ENCODE measurements at places on chromosomes 11 and 22. TPM values are rescaled to one million over a fixed set of nuclear protein-coding genes. Genes with fewer than 3 reads are reported as not detected.

DNA sequence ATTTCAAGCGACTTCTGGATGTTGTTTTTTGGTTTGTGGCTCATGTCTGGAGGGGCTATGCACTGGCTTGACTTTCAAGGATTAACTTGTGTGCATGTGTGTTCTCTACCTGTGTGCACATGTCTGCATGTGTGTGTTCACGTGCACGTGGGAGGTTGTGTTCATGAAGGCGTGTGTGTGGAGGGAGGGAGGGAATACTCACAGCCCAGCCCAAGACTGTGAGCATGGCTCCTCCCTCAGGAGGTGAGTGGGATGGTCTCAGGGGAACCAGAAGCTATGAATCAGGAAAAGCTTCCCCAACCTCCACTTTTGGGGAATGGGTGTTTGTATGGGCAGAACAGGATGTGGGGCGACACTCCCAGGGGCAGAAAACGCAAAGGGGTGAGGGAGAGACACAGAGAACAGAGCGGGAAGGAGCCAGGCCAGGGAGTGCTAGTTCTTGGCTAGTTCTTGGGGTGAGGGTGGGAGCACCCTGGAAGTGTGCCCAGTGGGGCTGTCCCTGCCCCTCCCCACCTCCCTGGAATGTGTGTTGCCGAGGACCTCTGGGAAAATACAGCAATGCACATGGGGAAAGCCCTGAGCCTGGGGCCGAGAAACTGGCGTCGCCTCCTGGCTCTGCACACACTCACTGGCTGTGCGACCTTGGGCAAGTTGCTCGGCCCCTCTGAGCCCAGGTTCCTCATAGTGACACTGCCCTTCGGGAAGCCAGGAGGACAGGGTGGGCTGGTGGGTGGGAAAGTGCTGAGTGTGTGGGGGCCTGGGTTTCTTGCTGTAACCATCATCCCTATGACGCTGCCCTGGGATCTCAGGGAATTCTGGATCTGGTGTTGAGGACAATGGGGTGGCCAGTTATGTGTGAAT, 16.9 kb upstream of the ALX4 start:
- no peak for DNase-seq

DNA sequence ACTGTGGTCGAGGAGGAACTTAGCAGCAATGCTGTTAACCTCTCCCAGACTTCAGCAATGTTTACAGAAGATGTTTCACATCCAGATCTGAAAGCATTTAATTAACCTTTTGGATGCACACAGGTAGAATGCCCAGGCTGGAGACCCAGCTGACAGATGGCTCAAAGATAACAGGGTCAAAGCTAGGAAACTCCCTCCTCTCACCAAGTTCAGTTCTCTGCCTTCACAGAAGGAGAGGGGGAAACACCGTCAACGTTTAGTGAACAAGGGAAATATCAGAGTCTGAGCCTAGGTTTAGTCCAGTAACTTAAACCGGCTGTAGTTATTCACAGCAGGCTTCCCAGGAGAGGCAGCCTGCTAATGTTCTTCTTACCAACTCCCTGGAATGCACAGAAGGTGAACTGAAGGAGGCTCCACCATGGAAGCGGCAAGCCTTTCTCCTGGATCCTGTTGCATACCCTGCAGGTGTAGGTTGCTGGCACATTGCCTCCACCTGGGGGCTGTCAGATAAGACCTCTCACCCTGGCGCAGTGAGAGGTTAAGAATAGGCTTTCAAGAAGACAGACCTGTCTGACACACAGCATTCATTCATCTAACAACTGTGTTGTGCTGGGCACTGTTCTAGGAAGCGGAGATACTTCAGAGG, 23.5 kb upstream of the ANKK1 start:
- no peak for DNase-seq

GRCh38 chr11:70552167-70553150, 154.1 kb downstream of the CTTN start:
- no peak for DNase-seq

- DNase-seq, result no peak
Measured at GRCh38 chr11:95920460-95921105, 3.3 kb downstream of the MTMR2 start.

- no peak for DNase-seq
Measured at GRCh38 chr22:38282397-38282796, 9.6 kb upstream of the TMEM184B start.

DNA sequence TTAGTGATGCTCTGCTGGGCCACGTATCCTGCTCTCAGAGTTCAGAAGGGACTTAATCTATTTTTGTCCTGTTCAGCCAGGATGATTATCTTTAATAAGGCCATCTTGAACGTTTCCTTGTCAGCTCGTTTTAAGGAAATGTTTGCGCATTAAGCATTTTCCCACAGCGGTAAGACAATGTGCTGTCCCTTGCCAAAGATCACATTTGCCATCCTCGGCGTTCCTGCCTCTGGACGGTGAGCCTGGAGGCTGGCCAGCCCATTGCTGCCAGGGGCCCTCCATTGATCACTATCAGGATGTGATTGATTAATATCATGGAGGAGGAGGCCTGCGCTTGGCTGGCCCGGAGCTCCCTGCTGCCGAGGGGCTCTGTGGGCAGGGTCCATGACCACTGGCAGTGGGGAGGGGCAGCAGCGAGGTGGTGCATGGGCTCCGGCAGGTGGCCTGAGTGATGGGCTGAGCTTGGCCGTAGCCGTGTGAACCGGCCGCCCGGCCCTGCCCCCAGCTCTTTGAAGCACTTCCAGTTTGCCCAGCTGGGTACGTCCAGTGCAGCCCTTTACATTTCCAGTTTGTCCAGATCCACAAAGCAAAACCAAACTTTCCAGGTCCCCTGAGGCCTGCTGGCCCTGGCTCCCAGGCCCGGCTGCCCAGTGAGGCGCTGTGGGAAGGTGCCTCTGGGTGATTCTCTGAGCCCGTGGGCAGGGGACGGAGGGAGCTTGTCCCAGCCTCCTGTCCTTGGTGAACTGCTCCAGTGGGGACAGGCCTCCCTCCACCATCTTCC, 49.5 kb upstream of the SMIM38 start:
- no peak for DNase-seq

The C22orf31 gene
- not detected for total RNA-seq

The CRACR2B gene
- total RNA-seq, result 3.8 TPM

The GRIK4 gene
- not detected for total RNA-seq

The MS4A1 gene
- total RNA-seq, result 3.2 TPM

GRCh38 chr11:47021527-47021818, 84.9 kb downstream of the CSTPP1 start:
- no peak for DNase-seq

The OR5M8 gene
- not detected for total RNA-seq

The KRTAP5-2 gene
- total RNA-seq, result not detected

- DNase-seq, result no peak
Measured at GRCh38 chr11:71490044-71490730, 36.9 kb upstream of the KRTAP5-7 start.

GRCh38 chr11:19026862-19027261, 33.7 kb downstream of the MRGPRX2 start:
- DNase-seq, result no peak

The CD82 gene
- 326 TPM for total RNA-seq

DNA sequence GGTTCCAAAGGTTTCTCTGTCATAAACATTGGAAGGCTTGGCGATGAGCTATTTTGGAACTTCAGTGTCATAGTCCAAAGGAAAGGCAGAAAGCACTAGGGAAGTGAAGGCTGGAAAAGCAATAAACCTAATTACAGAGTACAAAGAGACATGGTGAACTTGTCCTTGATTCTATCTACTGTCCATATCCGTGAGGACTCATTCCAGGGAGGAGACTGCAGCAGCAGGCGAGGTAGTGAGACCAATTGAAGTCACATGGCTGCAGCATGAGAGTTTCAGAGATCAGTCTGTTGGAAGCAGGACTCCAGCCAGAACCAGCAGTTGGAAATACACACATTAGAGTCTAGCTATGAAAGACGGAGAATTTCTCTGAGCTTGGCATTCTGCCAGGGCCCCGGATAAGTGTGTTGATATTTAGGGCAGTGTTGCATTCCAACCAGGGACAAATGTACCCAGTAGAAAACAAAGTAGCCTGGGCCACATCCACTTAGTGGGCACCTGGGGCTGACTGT, 54.1 kb upstream of the ARHGAP42 start:
- no peak for DNase-seq

DNA sequence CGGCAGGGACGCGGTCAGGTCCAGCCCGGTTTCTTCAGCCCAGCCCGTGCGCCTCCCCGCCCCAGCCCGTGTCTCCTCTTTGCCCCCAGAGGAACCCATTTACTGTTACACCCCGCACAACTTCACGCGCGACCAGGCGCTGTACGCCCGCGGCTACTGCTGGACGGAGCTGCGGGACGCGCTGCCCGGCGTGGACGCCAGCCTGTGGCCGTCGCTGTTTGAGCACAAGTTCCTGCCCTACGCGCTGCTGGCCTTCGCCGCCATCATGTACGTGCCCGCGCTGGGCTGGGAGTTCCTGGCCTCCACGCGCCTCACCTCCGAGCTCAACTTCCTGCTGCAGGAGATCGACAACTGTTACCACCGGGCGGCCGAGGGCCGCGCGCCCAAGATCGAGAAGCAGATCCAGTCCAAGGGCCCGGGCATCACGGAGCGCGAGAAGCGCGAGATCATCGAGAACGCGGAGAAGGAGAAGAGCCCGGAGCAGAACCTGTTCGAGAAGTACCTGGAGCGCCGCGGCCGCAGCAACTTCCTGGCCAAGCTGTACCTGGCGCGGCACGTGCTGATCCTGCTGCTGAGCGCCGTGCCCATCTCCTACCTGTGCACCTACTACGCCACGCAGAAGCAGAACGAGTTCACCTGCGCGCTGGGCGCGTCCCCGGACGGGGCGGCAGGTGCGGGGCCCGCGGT, 6.5 kb downstream of the PANX2 start:
- no peak for DNase-seq

- no peak for DNase-seq
Measured at GRCh38 chr11:5690736-5691135, 1.1 kb downstream of the TRIM22 start.

GRCh38 chr11:47560426-47560825, 5.0 kb upstream of the PTPMT1 start:
- no peak for DNase-seq

DNA sequence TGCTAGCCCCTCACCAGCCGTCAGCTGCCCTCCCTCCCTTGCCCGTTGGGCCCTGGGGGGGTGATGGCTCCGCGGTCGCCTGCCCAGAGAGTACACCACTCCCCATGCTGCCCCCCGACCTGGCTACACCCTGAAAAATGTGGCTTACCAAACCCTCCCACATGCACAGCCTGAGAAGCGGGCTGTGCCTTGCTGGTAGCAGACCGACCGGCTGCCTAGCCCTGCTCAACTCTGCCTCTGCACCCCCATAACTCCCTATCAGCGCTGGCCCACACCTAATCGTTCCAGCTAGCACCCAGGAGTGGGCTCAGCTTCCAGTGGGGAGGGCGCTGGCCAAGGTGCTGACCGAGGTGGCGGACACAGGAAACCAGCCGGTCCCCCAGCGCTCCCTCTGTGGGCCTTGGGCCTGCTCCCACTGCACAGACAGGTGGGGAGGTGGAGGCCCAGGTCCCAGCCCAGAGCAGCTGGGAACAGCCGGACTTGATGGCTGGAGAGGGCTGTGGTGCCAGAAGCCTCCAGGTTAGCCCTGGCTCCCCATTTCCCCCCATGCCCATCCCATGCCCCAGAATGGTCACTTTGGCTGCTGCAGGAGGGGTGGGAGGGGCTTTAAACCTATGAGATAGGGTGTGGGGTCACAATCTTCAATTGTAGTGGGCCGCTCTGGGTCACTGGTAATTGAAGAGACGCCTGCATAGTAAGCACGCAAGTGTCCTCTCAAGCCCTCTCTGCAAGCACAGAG, 32.1 kb upstream of the PRODH start:
- peak; percentile 29 for DNase-seq

- DNase-seq, result no peak
Measured at GRCh38 chr11:39810358-39810757, 1649.1 kb downstream of the LRRC4C start.

The JAM3 gene
- total RNA-seq, result 11.8 TPM

DNA sequence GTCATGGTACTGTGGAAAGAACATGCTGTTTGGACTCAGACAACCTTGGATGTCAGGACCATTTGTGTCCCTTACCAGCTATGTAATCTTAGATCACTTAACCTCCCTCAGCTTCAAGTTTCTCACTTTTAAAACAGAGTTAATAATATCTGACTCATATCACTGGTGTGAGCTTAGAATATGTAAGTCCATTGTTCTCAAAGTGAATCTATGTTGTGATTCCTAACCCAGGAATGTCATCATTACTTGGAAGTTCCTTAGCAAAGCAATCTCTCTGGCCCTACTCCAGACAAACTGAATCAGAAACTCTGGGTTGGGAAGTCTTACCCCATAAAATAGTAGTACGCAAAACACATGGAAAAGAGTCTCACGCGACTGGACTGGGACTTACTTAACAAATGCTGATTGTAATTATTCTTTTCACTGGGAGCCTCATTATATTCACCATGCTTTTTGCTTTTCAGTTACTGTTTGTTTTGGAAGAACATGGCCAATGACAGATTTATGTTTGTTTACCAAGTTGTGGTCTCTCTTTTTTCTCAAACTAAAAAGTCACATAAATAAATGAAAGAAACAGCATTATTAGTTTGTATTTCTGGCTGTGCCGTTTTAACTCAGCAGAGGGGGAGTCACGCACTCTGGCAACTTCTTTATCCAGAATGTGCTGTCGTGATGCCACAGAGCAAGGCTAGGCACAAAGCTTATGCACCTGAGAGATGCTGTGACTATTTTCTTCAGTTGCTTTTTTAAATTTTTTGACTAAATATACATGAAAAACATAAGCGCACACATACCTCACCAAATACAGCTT, 217.7 kb upstream of the CTSC start:
- no peak for DNase-seq

The POLR2L gene
- total RNA-seq, result 41.5 TPM

GRCh38 chr11:109000531-109000930, 335.7 kb downstream of the DDX10 start:
- DNase-seq, result no peak

GRCh38 chr22:46465345-46465720, 72.1 kb downstream of the CELSR1 start:
- no peak for DNase-seq

The RFPL1 gene
- not detected for total RNA-seq

DNA sequence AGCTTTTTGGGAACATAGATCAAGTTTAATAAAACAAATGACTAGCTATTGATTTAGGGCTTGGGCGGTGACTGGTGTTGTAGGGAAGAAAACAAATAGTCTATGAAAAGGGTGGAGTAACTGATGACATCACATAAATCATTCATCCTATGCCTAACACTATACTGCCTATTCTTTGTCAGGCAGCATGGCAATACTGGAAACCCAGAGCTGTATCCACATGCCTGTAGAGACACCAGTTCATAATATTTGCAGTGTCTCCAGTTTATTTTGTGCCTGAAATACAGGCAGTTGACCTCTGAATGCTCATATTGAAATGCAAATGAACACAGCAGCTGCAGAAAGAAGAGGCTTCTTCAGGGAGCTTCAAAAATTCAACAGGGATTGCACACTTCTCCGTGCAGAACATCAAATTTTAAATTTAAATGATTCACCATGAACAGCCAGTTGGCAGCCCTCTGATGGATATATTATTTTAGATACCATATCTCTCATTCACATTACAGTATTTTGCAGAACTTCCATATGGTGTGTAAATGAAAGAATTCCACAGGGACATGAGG, 283.1 kb upstream of the CTSC start:
- DNase-seq, result no peak

The STX5 gene
- 56.3 TPM for total RNA-seq

The IGF2 gene
- under 0.01 TPM for total RNA-seq

- DNase-seq, result peak; percentile 51
Measured at GRCh38 chr11:61095021-61095420, 7.3 kb upstream of the CD5 start.

The CXCR5 gene
- 0.54 TPM for total RNA-seq
